ENCODE measurements at places on chromosomes 2 and 18. TPM values are rescaled to one million over a fixed set of nuclear protein-coding genes. Genes with fewer than 3 reads are reported as not detected.

Gene GRB14
- polyA plus RNA-seq: 5.9 TPM

Gene GCA
- polyA plus RNA-seq: 89.5 TPM

Gene FSHR
- polyA plus RNA-seq: not detected

Gene CCL20
- polyA plus RNA-seq: not detected

Gene PLGLB1
- polyA plus RNA-seq: 7.0 TPM

Gene OTOS
- polyA plus RNA-seq: not detected

Gene PKDCC
- not detected for polyA plus RNA-seq

Gene LYG2
- polyA plus RNA-seq: 0.39 TPM

Gene DSC2
- 0.06 TPM for polyA plus RNA-seq

All from Purkinje cell (primary cell).